Activated CD4-positive, alpha-beta T cell treated with anti-CD3 and anti-CD28 coated beads for 24 hours (primary cell): ENCODE measurements at places on chromosomes 5 and 9.

DNA sequence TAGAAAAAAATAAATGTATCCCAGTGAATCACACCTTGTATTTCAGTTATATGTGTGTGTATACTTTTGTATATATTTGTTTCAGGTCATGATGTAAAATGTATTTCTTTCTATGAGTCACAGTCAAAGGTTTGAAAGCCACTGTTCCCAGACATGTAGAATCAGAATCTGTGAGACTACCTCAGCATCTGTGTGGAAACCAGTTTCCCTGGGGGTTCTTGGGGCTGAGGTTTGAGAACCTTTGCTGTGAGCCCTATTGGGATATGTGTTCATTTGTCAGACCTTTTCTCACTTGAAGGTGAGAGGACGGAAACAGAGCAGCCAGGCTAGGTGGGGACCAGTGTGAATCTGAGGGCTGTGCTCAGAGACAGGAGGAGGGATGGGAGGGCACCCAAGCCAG is 78.7 kb upstream of the SAP30L start:
- DNase-seq = no peak

- DNase-seq = no peak
These were observed 370.3 kb upstream of the IRX2 start for GRCh38 chr5:3121813-3122212.

DNA sequence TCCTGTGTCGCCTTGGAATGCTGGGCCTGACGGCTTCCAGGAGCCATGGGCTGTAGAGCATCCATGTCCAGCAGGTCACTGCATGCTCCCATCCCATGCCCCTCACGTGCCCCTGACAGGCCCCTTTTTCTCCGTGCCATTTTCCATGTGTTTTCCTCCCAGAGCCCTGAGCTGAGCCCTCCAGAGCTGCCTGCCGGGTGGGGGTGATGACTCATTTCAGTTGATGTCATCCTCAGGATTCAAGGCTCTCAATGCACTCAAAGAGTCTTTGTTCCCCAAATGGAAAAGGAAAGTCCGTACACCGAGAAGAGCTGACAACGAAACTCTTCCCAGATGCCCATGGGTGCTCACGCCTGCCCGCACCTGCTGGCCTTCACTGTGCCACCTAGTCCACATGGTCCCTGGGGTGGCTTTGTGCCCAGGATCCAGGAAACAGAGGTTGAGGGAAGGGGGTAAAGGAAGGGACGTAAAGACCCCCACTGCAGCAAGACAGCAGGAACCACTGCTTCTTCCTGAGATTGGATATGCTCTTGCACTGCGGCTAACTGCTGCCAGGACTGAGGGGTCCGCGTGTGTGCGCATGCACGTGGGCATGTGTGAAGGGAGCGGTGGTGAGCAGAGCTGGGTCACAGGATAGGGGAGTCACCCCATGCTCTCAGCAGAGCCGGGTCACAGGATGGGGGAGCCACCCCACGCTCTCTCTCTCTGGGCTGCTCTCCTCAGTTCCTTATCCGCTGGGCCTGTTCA is 27.6 kb downstream of the COL15A1 start:
- DNase-seq = no peak

DNA sequence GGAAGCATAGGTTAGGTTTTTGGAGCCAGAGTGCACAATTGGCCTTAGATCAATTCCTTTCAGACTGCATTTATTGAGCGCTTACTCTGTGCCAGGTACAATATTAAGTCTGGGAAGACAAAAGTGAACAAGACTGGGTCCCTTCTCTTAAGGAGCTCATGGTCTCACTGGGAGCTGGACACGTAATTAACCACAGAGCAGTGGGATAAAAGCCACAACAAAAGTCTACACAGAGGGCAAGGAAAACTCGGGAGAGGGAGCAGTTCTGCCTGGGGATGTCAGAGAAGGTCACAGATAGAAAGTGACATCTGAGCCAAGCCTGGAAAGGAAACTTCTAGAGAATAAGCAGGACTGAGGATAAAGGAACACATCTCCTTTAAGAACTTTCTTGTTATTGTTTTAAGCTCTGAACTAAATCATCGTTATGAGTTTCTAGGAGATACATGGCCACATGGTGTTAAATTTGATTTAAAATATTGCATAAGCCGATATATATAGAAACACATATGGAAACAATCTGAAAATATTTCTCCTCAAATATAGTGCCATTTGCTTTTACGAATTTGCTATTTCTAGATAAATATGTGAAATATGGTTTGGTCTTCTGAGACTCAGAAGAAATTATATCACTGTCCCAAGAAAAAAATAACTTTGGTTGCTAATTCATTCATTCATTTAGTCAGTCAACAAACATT is 40.1 kb upstream of the PDE8B start:
- DNase-seq = no peak

DNA sequence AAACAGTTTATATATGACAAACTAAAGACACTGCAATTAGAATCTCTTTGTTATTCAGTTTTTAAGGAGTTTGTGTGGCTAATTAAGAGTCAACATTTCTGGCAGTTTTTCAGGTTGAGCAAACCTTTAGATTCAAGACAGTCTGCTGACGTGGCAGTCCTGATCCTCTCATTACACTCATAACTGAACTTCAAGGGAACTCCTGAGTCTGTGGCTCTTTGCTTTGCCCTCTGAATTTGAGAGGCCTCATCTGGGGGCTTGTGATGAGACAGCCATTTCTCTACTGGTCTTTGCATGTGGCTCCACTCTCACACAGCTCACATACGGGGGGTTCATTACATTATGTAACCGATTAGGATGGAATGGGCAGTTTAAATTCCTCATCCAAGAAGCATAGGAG is 182.9 kb upstream of the MEF2C start:
- DNase-seq = no peak
